Caco-2 (cell line): ENCODE measurements at places on chromosomes 6 and 20. TPM values are rescaled to one million over a fixed set of nuclear protein-coding genes. Genes with fewer than 3 reads are reported as not detected.

DNA sequence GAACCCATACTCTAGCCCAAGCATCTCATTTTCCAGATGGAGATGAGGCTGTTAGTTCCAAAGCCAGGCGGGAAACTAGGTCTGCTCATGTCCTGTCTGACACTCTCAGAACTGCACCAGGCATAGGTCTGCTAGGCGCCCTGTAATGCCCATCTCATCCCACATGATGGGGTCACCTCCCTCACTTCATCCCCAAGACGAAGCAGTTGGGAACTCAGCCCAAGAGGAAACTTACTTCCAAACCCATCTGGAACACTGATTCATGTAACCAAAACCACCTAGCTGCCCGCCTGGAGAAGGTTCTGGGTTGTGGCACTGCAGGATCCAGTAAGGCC lies 119.4 kb upstream of the PRND start:
- no peak overlapping the region for H3K4me3 ChIP-seq
- no peak overlapping the region for H3K27ac ChIP-seq
- H3K4me1 ChIP-seq, result no peaks in the 10 kb centered on the region

RAD21L1 gene
- not detected in 2 replicates for total RNA-seq

RAMACL gene
- 0.20 and 0.39 TPM in 2 replicates for total RNA-seq

EPHA7 gene
- total RNA-seq, result not detected in 2 replicates
